ENCODE measurements at places on chromosomes 2 and 18.

DNA sequence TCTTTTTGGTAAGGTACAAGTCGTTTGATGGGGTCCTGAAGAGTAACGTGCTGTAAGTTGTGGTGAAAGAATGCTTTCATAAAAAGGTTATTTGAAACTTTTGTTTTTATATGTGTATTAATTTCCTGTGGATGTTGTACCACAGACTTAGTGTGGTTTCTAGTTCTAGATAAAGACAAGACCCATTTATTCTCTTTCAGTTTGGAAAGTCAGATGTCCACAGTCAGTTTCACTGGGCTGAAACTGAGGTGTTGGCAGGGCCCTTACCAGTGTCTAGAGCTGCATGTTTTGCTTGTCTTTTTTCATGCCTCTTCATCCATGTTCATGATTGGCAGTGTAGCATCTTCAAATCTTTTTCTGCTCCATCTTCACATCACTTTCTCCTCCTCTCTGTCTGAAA, 22.1 kb upstream of the DOCK10 start:
- DNase-seq: no peak

GRCh38 chr18:12468445-12468844, 60.7 kb downstream of the PRELID3A start:
- DNase-seq: no peak

DNA sequence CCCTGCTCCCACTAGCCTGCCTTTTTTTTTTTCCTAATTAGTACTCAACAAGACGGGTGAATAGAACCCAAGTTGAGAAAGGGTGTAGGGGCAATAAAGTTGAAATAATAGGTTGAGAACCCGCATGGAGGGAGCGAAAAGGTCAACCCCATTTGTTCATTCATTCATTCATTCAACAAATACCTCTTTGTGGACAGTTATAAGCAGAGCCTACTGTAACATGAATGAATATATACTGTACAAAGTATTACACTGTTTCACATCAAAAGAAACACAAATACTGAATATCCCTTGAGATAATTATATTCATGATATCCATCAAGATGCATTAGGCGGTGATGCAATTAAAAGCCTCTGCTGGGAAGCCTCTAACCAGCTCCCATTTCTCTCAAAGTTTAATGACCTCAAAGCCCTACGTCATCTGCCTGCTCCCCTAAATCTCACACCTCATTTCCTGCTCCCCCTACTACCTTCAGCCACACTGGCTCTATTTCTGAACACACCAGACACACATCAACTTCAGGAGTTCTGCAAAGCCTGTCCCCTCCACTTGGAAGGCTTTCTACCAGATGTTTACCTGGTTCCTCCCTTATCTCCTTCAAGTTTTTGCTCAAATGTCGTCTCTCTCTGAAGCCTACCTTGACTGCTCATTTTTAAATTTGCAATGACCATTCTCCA, 1.4 kb upstream of the NBAS start:
- DNase-seq: no peak

DNA sequence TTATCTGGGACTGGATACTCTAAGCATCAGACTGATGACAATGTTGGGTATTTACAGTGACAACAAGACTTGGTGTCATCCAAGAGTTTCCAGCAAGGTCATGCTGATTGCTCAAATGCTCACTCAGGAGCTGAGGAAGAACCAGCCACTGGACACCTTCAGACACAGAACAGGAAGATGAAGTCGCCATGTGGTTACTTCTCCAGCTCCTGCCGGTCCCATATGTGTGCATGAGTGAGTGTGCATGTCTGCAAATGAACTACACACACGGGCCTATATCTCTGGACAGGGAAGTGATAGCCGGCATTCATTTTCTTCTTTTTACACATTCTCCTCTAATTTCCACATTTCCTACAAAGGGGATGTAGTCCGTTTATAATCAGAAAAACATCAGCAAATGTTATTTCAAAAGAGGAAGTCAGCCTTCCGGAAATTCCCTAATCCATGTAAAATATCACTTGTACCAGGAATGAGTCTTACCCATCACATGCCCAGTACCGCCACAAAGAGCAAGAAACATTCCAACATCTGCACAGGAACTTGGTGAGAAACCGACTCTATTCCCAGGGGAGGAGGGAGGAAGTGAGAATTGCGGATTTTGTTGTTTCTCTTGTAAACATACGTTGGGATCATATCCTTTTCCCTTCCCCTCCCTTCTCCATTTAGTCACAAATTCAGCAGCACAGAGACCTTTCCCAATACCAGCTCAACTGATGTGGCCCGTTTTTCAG, 10.8 kb downstream of the RFX8 start:
- no peak for DNase-seq

- no peak for DNase-seq
These were observed 53.4 kb upstream of the SCN1A start for GRCh38 chr2:166180951-166181812.

DNA sequence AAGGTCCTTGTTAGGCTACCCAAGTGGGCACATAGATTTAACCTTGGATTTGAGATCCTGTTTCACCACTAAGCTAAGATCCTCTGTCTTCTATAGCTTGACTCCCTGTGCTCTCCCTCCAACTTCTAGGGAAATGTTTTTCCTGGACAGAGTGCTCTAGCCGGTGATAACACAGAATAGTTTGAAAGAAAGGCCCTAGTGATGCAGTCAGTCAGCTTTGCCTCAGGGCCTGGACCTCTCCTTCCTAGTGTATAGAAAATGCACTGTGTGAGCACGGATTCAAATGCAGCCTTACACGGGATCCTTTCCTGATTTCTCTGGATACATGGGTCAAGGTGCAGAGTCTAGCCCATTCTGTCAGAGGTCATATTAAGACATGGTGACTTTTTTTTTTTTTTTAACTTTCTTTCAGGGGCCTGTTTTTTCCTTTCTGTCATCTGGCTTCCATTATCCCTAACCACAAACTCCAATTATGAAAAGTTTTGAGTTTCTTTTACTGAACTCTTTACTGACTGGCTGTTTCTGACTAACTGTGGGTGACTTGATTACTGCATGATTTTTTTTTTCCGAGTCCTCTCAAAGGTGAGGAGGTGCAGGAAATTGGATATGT, 122.6 kb downstream of the LRP1B start:
- no peak for DNase-seq

DNA sequence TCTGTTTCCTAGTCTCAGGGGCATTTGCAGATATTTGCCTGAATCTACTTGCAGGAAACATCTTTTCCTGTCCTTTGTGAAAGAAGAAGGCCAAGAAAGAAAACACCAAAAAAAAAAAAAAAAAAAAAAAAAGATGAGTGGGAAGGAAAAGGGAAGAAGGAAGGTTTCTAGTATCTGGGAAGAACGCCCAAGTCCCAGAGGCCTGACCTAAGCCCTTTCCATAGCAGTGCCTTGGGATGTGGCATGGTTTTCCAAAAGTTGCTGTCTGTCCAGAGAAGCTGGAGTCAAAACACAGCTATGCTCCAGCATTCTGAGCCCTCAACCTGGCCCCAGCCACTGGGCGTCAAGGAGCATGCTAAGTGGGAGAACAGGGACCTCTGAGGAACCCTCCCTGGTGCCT, 123.5 kb downstream of the INHBB start:
- DNase-seq: no peak

- no peak for DNase-seq
These were observed 10.4 kb downstream of the CIB4 start for GRCh38 chr2:26630669-26631360.

- no peak for DNase-seq
These were observed 94.8 kb upstream of the OTOS start for GRCh38 chr2:240235149-240235803.

GRCh38 chr2:235690809-235691450, 197.1 kb downstream of the AGAP1 start:
- DNase-seq: no peak

DNA sequence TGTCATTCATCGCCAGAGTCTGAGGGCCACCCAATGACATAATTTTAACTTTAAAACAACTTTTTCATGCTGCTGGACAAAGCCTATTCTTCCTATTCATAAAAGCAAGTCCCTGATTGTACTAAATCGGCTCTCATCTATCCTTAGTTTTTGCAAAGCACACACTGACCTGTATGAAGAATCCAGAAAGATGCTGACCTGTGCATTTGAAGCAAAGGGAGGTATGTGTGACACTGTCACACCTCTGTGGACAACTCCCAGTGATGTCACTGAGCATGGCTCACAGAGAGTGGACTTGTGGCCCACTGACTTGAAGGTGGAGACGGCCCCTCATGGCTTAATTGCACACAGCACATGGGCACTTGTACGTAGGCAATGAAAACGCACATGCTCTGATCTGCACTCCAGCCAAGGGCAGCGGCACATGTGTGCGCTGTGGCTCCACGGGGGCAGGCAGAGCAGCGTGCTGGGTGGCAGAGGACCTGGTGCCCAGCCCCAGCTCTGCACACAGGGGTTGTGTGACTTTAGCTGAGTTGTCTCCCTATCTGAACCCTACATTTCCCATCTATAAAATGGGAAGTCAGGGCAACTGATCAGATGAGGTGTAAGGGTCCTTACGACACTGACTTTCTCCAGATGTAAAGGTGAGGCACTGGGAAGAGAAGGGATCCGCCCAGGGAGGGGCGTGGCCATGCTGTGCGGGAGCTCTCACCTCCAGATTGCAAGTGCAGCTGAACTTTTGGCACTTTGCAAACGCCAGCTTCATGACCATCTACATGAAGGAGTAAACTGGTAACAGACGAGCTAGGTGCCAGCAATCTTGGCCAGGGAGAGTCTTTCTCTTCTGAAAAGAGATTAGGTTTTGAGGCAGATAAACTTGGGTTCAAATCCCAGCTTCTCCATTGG, 14.3 kb upstream of the ODC1 start:
- no peak for DNase-seq

DNA sequence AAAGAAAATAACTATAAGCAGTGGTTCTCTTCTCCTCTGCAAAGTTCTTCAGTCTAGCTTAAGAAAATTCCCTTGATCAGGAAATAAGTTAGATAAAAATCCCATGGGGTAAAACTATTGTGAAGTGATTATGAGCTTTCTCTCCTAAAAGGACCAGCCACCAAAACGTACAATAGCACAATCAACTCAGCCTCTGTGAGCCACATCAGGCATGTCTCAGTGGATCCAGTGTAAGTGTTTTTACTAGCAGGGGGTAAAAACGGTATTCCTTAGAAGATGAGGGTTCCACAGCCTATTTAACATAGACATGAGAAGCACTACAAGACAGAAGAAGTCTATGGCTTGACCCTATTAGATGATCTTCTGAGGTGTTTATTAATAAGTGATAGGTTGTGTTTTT, 503.2 kb downstream of the PIK3C3 start:
- DNase-seq: no peak

- no peak for DNase-seq
These were observed 2.7 kb downstream of the TNS1 start for GRCh38 chr2:218000136-218000535.

DNA sequence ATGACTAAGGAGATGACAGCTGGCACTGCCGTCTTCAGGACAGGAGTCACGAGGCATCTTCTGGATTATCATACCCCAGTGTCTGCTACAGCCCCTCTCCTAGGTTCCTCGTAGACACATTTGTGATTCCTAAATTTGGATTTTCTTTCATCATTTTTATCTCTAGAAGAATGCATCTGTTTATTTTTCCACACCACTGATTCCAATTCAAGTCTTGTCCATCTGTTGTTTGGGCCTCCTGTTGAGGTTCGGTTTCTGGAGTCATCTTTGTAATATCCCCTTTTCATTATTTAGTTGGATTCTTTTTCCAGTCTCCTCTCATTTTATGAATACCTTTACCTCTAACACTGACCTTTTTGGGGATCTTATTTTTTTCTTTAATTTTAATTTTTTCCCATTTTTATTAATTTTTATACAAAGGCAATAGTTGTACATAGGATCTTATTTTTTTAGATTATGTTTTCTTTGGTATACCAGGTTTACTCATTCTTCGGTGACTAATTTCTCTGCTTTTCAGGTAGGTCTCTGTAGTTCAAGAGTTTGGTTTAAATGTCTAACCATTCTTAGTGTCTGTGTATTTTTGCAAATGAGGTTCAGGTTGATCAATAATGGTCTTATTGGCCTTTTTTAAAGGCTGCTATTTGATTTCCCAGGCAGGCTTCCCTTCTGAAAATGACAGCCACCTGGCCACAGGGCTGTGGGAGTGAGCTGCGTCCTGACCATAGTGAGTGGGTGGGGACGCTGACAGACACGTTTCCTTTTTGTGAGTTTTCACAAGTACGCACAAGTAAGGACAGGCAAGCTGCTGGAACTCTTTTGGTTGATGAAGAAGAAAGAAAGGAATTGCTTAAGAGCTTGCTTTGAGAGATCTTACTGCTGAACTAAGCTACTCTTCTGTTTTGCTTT, 34.5 kb downstream of the FARP2 start:
- no peak for DNase-seq

- DNase-seq: no peak
These were observed 66.4 kb downstream of the EML6 start for GRCh38 chr2:54789878-54790277.

- DNase-seq: no peak
These were observed 47.5 kb upstream of the ASB1 start for GRCh38 chr2:238379096-238379810.

DNA sequence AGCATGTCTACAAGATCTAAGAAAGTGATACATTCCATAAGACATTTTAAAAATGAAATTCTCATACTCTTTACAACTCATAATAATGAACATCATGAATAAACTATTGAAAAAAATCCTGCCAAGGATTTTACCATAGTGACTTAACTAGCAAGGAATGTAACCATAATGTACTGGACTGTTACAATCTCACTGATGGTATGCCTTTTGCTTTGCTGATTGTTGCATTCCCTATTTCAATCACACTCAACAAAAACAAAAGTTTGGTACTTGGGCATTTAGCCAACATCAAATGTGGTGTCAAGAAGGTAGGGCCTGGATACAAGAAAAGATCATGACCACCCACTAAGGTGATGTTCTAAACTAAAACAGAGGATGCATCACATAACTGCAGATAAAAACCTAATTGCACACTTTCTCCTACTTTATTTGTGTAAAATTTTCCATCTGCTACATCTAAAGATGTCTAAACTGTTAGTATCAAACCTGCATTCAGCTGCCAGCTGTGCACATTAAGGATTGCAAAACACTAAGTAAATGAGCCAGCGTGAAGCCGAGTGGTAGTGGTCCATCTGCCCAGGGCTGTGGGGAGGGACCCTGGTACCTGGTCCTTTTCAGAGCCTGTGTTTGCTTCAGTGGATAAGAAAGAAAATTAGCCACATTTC, 564.4 kb downstream of the ZEB2 start:
- DNase-seq: no peak

DNA sequence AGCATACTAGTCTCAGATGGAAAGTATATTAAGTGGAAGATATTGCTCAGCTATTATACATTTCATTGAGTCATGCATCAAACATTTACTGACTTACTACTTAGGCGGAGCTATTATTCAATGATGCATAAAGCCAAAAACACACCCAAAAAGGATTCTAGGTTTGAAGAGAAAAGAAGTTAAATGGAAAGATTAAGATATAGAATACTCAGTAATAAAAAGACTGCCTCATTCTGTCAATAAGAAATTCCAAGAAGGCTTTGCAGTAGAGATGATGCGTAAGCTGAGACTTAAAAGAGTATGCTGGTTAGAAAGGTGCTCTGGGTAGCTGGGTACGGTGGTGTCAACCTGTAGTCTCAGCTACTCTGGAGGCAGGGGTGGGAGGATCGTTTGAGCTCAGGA, 27.6 kb downstream of the STK17B start:
- no peak for DNase-seq
